Cerebellar nuclear complex (tissue), 1 donor: ENCODE measurements at places on chromosomes 16 and 17.

DNA sequence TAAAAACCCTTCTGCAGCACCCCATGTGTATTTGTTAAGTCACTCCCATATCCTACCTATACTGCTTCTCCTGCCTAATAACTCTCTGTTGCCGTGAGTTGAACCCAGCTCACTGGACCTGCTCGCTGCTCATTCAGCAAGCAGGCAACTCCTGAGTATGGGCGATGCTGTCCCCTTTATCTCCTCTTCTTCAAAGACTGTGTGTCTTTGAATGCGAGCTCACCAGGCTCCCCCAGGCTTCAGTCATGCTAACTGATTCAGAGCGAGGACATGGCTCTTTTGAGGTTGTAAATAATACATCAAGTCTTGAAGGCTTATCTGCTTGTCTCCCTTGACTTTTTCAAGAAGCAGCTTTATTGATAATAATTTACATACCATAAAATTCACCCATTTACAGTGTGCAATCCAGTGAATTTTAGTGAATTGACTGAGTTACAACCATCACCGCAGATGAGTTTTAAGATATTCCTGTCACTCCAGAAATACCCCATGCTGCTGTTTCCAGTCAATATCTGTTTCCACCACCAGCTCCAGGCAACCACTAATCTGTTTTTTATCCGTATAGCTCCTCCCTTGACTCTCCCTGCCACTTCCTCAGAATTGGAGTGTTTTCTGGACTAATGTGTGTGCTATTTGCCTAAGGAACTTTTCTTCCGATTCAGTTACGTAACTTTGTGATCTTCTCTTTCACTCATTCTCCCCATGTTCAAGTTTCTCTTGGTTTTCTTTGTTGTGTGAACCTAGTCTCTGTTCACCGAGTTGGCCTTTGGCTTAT, 132.2 kb downstream of the SPECC1 start:
- no peak for DNase-seq

- DNase-seq = no peak
These were observed 62.4 kb downstream of the VMP1 start for GRCh38 chr17:59769887-59770286.

- DNase-seq = no peak
These were observed 2.8 kb downstream of the CDH13 start for GRCh38 chr16:82629441-82630027.

DNA sequence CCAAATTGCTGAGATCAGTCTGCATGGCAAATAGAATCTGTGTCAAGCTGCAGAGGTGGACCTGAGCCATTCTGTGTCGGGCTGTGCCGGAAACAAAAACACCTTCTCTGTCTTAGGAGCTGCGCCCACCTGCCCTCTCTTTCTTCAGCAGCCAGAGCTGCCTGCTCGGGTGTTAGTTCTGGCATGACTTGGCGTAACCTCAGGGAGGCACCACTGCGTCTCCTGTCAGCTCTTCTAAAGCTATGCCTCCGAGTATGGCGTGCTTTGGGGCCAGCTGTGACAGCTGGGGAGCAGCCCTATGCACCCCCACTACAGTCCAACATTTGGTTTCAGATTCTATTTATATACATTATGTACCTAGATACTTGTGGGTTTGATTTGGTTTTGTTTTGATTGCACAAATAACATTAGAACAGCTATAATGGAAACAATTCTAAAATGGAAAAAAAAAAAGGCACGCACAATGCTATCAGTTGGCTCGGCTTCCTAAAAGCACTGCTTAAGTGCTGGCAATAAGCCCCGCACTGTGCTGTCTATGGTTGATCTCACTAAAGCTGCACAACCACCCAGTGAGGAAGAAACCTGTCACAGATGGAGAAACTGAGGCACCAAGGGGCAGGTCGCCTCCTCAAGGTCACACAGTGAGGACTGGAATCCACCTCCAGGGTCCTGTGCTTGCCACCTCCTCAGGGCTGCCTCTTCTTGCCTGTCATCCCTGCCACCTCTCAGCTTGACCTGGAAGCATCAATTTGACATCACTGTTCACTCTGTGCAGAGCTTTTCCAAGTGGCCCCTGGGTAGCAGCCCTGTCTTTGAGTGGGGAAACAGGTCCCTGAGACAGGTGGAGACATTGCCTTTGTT, 18.7 kb upstream of the ADGRG1 start:
- DNase-seq = no peak

- DNase-seq = no peak
These were observed 1.0 kb downstream of the NOG start for GRCh38 chr17:56594320-56595107.

DNA sequence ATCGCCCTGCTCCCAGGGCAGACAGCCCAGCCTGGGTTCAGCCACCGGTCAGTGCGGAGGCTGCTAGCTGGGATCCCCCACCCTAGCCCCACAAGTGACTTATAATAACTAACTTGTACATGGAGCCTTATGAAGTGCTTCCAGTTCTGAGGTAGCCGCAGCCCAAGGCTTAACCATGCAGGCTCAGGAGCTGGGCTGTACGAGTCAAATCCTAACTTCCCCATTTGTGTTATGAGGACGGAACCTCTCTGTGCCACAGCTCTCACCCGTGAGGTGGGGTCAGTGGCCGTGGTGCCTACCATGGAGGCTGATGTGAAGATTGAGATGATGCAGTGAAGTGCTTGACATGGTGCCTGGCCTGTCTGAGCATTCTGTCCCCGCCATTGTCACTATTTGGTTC, 27.8 kb upstream of the GOSR2 start:
- no peak for DNase-seq

- DNase-seq = no peak
These were observed 120.9 kb downstream of the MRM1 start for GRCh38 chr17:36722121-36722902.

- DNase-seq = no peak
These were observed 7.7 kb upstream of the ARHGAP23 start for GRCh38 chr17:38420518-38420917.

DNA sequence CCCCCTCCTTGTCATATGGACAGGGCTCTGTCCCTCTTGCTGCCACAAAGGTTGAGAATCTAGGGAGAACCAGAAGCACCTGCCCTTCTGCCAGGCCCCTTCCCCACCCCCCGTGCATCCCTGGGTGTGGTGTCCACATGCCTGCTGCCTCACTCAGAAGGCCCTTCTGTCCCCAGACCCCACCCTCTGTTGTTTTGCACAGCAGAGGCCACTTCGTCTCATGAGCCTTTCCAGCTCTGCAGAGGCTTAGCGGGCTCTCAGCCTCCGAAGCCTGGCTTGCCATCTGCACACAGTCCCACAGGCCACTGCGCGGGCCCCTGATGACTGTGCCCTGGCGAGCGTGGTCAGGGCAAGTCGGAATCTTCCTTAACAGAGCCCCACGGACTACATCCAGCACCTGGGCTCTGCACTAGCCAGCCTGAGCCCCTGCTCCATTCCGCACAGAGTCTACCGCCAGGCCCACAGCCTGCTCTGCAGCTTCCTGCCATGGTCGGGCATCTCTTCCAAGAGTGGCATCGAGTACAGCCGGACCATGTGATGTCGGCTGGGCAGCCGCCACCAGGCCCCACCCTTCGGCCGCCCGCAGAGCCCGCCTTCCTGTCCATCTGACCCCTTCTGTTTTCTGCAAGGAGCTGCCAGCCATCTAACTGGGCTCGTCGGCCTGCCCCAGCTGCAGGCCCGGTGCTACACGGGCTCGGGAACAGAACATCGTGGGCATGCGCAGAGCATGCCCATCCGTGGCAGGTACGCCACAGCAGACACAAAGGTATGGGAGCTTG, 10.8 kb downstream of the C16orf90 start:
- DNase-seq = peak; percentile 40
